ENCODE measurements at places on chromosomes 6 and 20.

DNA sequence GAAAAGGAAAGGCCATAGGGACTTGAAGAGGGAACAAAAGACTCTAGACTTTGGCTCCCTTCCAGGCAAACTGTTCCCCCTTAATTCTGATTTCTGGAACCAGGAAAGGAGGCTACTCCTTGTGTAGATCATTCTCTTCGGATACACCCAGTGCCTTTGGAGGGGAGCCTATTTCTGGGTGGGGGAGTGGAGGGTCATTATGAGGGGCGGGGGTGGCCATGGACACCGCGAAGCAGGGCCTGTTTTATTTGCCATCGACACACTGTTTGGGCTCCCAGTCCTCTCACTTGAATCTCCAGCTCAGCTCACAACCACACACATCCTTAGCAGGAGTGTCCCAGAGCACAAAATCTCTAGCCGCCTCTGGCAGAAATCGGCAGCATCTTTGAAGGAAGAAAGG, 132.3 kb downstream of the PXDC1 start:
- DNase-seq, result no peak

DNA sequence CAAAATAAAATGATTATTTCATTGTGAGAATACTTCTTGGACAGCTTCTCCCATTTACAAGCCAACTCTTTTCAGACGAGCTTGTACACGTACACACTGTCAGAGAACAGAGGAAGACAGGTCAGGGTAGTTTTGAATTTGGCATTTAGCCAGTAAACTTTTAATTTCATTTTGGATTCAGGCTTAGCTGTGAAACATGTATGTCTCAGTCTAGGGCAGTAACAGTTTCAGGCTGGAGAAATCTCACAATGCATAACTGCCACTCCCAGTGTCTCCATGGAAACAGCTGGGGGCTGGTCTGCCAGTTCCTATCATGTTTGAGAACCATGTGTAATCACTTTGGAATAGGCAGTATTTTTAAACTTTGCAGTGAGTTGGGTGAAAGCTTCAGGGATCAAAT, 22.0 kb upstream of the QKI start:
- no peak for DNase-seq

GRCh38 chr20:10551732-10552724, 116.9 kb downstream of the SLX4IP start:
- no peak for DNase-seq

DNA sequence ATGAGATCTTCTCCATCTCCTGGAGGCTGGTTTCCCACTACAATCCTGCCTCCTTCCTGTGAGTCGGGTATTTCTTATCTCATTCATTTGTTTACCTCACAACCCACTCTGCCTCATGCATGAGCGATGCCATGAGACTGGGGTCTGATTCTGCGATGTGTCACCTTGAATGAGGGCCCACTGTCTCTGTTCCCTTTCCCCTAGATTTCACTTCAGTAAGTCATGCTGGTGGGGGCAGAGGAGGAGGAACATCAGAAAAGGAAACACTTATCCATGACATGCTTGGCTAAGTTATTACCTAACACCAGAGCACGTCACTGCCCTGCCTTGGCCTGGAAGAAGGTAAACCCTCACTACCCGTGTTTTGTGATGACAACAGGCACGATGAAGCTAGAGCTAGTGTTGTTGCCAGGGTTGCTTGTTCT, 337.4 kb upstream of the PRDM1 start:
- DNase-seq, result no peak

- no peak for DNase-seq
Measured at GRCh38 chr20:11544029-11544678, 373.5 kb upstream of the BTBD3 start.

GRCh38 chr6:160010067-160010466, 41.2 kb downstream of the IGF2R start:
- DNase-seq, result no peak

DNA sequence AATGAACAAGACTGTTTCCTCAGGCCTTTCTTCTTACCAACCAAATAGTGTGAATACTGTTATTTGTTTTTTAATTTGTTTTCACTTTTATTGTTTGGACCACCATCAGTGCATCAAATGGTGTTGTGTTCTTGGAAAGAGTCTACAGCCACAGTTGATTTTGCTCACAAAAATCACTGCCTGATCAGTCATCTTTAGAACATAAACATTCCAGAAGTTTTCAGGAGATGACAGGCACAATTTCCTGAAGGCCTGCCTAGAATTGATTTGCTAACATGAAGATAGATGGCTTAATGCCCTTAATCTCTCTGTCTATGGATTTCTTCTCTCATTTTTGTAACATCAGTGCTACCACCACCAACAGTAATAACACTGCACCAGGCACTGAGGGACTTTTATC, 13.5 kb downstream of the IL22RA2 start:
- DNase-seq, result no peak

- no peak for DNase-seq
Measured at GRCh38 chr6:21350926-21351325, 242.6 kb upstream of the SOX4 start.

GRCh38 chr6:64006246-64006645, 370.6 kb downstream of the PHF3 start:
- no peak for DNase-seq

DNA sequence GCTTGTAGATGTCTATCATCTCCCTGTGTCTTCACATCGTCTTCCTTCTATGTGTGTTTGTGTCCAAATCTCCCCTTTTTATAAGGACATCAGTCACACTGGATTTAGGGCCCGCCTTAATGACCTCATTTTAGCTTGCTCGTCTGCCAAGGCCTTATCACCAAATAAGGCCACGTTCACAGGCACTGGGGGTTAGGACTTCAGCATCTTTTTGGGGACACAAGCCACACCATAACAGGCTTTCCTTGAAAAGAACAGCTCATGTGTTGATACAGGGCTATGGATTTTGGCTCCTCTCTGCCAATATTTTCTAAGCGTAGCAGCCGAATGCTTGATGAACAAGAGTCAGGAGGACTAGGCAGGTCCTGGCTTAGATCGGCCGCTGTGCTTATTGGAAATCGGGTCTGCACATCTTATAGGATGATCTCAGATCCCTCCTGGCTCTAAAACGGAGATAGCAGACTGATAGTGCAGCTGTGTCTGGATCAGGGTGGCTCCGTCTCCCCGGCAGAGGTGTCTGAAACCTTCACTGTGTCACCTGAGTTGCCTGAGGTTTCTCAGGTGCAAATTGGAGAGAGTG, 16.2 kb upstream of the TMEM181 start:
- DNase-seq, result no peak

- no peak for DNase-seq
Measured at GRCh38 chr6:2909718-2910117, 6.6 kb upstream of the SERPINB9 start.

DNA sequence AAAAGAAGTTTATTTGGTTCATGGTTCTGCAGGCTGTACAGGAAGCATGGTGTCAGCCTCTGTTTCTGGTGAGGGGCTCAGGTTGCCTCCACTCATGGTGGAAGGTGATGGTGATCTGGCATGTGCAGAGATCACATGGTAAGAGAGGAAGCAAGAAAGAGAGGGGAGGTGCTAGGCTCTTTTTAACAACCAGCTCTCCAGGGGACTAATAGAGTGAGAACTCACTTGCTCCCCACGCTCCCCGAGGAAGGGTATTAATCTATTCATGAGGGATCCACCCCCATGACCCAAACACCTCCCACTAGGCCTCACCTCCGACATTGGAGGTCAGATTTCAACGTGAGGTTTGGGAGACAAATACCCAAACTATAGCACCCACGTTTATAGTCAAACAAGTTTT, 4.0 kb upstream of the GJB7 start:
- no peak for DNase-seq

GRCh38 chr20:9369557-9369956, 144.8 kb upstream of the LAMP5 start:
- DNase-seq, result no peak

DNA sequence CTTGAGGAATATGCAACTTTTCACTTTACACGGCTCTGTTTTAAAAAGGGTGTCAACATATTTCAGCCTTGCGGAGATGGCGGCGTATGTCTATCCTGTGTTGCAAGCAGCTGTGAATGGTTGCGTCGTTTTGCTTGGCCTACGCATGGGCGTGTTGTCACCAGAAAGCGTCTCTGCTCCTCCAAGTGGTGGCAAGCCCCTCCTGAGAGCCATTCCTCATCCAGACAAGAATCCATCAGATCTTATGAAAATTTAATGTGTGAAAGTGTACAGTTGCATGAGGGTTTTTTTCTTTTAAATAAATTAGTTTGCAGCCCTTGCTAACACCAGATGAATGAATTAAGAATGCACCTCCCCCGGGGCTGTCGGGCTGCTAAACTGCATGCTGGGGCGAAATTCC, 114.4 kb downstream of the PHACTR3 start:
- no peak for DNase-seq

DNA sequence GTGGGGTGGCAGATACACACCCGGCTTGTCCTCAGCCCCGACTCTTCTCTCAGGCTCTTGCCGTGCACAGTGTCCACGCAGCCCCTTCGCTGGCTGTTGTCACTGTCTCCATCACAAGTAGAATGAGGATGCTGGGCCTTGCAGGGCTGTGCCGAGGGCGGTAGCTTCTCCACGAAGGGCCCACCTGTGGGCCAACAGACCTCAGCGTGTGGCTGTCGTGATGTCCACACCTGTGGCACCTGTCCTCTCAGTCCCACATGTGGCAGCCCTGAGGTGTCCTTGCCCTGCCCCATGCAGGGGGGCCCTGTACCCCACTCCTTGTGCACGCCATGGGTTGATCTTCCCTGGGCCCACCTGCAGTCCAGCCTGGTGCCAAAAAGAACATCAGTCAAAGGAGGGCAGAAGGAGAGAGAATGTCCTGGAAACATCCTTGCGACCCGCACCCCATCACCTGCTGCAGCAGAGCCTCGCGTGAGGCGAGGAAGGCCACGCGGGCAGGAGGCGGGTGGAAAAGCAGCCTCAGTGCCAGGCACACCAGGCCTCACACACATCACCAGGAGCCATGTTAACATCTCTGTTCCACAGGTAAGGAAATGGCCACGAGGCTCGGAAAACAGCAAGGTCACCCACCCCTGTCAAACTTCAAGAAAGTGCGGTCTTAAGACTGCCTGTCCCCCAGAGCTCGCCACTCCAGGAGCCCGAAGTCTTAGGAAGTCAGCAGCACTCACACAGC, 22.3 kb upstream of the AFDN start:
- DNase-seq, result no peak

- peak; percentile 71 for DNase-seq
Measured at GRCh38 chr6:110178626-110179405, 654 bp downstream of the WASF1 start.

Measured in memory B cell (primary cell).